ENCODE measurements at places on chromosomes 5 and 9.

GRCh38 chr9:105683688-105684275 lies 10.6 kb upstream of the TMEM38B start:
- no peak for DNase-seq

GRCh38 chr9:22079873-22080341 lies 70.8 kb upstream of the CDKN2B start:
- DNase-seq, result peak; percentile 87

- no peak for DNase-seq
Observed at GRCh38 chr5:20041326-20042274, 53.6 kb upstream of the CDH18 start.

- DNase-seq, result no peak
Observed at GRCh38 chr9:84860249-84861115, 191.0 kb downstream of the NTRK2 start.

GRCh38 chr9:35570709-35571504 lies 34.2 kb upstream of the TESK1 start:
- DNase-seq, result no peak

- no peak for DNase-seq
Observed at GRCh38 chr9:93562157-93562556, 14.2 kb upstream of the PHF2 start.

DNA sequence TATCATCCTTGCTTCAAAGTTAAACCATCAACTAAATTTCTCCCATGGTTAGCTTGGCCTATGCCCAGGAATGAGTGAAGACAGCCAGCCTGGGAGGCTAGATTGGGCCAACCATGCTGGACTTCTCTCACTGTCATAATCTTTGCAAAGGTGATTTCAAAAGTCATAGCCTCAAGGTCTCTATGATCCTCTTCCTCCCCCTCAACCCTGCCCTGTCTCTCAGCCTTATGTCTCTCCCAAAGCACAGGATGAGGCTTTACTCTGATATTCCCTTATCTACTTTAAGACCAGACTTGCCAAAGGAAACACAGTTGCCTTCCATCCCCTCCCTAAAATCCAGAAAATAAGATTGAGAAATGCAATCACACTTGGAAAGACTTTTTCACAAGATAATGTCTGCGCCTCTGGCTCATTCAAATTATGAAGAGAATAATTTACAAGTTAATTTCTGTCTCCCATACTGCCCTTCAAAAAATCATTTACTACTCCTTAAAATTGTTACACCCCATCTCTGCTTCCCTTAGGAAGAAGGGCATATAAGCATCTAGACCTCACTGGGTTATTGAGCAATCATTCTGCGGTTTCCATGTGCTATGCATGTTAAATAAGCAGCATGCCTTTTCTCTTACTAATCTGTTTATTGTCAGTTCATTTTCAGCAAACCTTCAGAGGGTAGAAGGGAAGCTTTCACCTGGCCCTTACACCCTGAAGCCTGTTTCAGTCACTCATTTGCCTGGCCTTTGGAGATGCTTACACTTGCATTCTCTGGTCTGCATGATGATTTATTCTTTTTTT lies 113.8 kb upstream of the ANKRD55 start:
- DNase-seq, result no peak

GRCh38 chr5:142571371-142571770 lies 114.5 kb downstream of the FGF1 start:
- no peak for DNase-seq

DNA sequence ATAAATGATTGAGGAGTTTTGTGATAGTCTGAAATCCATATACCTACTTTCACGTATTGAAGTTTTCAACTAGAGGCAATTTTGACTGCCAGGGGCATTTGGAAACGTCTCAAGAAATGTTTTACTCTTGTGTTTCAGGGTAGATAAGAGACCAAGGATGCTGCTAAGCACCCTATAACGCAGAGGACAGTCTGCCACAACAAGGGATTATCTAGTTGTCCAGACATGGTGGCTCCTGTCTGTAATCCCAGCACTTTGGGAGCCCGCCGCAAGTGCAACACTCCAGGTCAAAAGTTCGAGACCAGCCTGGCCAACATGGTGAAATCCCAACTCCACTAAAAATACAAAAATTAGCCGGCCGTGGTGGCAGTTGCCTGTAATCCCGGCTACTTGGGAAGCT lies 133.7 kb upstream of the CCNG1 start:
- DNase-seq, result no peak

DNA sequence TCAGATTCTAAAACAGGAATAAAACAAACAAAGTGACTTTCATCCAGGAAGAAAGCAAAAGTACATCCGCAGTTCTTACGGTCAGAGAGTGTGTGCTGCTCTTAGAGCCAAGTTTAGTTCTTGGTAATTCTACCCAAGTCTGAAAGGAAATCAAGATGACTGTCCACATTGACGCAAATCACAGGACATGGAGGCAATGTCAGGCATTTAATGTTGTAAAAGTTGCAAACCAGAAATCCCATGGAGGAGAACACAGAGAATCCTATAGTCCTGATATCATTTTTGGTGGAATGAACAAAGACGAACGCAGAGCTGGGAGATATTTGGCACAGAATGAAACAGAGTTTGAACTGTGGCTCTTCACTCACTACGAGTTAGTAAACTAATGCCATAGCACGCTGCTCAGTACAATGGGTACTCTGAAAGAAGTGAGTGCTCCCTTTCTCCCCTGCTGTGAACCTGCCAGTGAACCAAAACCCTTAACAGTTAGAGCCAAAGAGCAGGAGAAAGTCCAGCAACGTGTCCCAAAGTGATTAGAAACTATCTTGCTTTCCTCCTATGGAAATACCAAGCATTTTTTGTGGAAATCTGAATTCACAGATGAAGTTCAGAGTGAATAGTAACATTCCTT lies 74.3 kb downstream of the MUSK start:
- no peak for DNase-seq

DNA sequence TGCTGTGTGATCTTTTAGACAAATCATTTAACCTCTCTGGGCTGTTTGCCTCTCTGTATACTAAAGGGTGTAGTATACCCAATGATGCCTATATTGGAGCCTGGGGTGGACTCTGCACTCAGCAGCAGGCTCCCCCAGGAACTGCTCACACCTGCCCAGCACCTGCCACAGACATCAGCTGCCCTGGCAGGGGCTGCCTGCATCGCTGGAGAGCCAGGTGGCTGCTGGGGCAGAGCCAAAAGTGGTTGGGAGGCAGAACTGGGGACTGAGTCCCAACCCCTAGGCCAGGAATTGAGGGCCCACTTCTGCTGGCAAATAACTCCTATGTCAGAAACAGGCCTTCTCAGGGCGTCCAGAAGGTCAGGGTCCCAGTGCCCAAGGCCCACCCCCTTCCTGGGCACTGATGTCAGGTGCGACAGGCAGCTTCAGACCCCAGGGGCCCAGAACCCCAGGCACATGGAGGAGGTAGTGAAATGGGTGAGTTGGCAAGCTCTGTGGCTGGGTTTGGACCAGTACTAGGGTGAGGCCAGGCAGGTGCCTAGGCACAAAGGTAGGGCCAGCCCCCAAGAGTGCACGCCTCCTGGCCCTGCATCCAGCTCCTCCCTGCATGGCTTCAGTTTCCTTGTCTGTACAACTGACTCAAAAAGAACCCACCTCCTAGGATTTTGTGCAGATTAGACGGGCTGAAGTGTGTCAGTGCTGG lies 5.8 kb downstream of the UNC5A start:
- no peak for DNase-seq

- DNase-seq, result no peak
Observed at GRCh38 chr9:117494401-117495090, 79.7 kb upstream of the ASTN2 start.

DNA sequence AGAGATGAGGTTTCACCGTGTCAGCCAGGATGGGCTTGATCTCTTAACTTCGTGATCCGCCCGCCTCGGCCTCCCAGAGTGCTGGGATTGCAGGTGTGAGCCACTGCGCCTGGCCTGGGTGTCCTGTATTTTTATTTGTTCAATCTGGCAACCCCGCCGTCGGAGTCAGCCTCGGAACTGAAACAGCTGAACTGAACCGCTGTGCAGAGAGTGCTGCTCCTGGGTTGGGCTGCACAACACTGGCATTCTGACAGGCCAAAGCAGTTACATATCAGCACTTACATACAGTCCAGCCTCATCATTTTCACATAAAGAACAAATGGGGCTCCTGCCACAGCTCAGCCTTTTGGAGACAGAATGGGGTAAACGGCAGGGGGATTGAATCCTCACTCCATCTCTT lies 185.6 kb downstream of the C9orf50 start:
- DNase-seq, result no peak

DNA sequence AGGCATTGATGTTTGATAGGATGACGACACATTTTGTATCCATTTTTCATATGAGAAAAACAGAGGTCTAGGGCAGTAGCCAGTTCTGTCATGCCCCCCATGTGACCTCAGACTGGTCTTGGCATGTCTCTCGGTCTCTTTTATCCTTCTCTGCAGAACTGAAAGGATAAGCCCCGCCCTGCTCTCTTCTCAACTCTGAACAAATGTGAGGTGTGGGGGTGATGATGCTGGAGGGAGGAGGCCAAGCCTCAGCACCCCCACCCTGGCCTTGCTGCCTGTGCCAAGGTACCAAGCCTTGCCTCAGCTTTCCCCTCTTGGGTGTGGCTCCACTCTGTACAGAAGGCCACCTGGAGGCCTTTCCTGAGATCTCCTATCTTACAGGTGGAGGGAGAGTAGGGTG lies 19.5 kb upstream of the CRB2 start:
- DNase-seq, result no peak

DNA sequence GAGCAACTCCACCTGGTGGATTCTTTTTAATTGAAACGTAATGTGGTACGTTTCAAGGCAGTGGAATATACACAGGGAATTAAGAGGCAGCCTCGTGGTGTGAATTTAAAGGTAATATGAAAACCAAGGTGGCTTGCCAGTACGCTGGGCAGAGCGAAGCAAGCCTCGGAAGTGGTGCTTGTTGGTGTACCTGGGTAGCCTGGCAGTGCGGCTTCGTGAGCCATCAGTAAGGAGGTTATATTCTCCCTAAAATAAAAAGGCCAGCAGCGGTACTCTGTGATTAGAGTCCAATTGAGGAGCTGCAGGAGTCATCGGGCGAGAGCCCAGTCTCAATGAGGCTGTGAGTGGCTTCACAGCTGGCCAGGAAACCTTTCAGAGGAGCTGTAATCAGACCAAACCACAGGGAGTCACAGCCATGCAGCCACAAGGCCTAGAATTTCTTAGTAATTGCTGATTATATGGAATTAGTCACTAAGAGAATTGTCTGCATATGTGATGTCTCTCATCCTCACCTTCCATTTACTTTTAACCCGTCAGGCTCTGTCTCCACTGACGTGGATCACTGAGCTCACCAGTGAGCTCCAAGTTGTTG lies 57.7 kb downstream of the DCP2 start:
- no peak for DNase-seq

- no peak for DNase-seq
Observed at GRCh38 chr9:130981756-130982137, 27.2 kb upstream of the LAMC3 start.

- no peak for DNase-seq
Observed at GRCh38 chr5:72852356-72852755, 35.9 kb downstream of the TNPO1 start.

DNA sequence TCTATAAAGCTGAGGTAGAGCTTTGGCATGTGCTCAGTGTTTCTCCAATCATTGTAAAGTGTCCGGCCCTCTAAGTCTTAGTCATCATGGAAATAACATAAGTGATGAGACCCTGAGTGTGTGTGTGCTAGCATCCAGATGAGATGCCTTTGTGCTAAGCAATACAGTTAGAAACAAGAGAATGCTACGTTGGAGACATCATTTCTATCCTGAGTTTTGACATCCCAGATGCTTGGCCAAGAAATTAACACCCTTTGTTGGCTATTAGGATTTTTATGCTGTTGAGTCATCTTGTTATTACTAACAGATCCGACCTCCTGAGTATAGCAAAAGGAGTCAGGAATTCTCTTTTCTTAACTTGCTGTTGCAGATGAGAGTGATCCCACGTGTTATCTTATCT lies 508.0 kb downstream of the GADD45G start:
- no peak for DNase-seq

GRCh38 chr9:106728860-106729259 lies 134.1 kb upstream of the ZNF462 start:
- DNase-seq, result no peak

DNA sequence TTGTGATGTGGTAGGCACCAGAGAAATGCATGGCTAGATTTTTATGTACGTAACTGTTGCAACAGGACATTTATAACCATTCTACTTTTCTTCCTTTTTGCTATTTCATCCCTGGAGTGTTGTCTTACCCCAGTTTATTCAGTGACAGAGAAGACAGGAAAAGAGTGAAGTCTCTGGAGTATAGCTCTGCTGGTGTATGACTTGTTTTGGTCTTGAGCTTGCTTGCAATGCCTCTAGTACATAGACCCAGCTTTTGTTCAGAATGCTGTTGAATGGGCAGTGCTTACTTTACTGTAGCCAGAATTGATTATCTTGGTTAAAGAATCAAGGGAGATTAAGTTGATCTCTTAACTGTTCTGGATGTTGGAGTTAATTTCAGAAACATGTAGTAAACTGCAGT lies 94.3 kb downstream of the PBX3 start:
- DNase-seq, result no peak

- DNase-seq, result no peak
Observed at GRCh38 chr5:8923526-8923925, 622.3 kb downstream of the SEMA5A start.

GRCh38 chr9:26637101-26637500 lies 255.5 kb downstream of the CAAP1 start:
- DNase-seq, result no peak

- DNase-seq, result no peak
Observed at GRCh38 chr9:116236979-116237378, 83.4 kb downstream of the PAPPA start.

GRCh38 chr5:156479849-156480248 lies 152.9 kb downstream of the SGCD start:
- no peak for DNase-seq

- no peak for DNase-seq
Observed at GRCh38 chr9:131060900-131061630, 35.3 kb upstream of the AIF1L start.

DNA sequence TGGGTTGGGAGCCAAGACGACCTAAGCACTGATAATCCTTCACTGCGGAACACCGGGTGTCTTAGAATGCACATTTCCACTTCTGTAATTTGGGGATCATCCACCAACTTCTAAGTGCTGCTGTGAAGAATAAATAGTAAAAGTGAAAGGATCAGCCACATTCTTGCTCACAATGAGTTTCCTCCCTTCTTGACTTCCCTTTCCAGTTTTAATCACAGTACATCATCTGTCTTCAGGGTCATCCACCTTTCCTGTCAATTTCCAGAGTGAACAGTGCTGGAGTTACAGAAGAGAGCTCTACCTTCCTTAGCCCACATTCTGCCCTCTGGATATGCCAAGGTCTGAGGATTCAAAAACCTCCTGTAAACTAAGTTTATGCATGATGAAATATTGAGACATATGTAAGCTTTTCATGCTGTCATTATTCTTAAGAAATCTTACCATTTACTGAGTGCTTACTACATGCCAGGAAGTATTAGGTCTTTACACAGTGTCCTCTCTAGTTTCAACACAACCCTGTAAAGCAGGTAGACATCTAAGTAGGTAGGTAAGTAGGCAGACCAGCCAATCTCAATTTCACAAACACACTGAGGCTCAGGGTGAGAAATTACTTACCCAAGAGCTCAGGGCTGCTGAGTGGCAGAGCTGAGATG lies 105.2 kb downstream of the CDK5RAP2 start:
- DNase-seq, result no peak

GRCh38 chr5:131495536-131496399 lies 139.3 kb downstream of the RAPGEF6 start:
- no peak for DNase-seq
